ENCODE measurements at places on chromosomes 6 and 20. TPM values are rescaled to one million over a fixed set of nuclear protein-coding genes. Genes with fewer than 3 reads are reported as not detected.

GRCh38 chr20:61900011-61900944 is 165.4 kb downstream of the TAF4 start:
- no peak for DNase-seq
- no peak overlapping the region for H3K4me3 ChIP-seq
- H3K27me3 ChIP-seq, result no peaks in the 10 kb centered on the region
- no peaks in the 10 kb centered on the region for H3K36me3 ChIP-seq

DNA sequence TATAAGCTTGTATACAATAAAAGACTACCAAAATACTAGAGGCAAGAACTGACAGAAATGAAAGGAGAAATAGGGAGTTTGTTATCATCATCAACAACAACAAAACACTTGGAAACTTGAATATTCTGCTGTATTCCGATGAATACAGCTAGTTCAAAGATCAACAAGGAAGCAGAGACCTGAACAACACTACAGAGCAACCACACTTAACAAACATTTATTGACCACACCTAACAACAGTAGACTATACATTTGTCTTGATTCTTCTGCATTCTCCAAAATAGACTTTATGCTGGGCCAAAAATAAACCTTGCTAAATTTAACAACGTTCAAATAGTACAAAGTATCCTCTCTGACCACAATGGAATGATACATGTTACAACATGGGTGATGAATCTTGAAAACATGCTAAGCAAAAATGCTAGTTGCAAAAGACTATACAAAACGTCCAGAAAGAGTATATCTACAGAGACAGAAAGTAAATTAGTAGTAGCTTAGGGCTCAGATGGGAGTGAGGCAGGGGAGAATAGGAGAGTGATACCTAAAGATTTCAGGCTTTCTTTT is 39.1 kb upstream of the PAK5 start:
- H3K27me3 ChIP-seq, result no peaks in the 10 kb centered on the region
- H3K4me3 ChIP-seq, result no peak overlapping the region
- no peak for DNase-seq
- no peaks in the 10 kb centered on the region for H3K36me3 ChIP-seq
- no peak overlapping the region for H3K27ac ChIP-seq

- no peak overlapping the region for H3K4me3 ChIP-seq
- H3K27me3 ChIP-seq, result no peaks in the 10 kb centered on the region
- no peaks in the 10 kb centered on the region for H3K36me3 ChIP-seq
- DNase-seq, result no peak
Observed at GRCh38 chr6:20744911-20745557, 210.8 kb downstream of the CDKAL1 start.

DNA sequence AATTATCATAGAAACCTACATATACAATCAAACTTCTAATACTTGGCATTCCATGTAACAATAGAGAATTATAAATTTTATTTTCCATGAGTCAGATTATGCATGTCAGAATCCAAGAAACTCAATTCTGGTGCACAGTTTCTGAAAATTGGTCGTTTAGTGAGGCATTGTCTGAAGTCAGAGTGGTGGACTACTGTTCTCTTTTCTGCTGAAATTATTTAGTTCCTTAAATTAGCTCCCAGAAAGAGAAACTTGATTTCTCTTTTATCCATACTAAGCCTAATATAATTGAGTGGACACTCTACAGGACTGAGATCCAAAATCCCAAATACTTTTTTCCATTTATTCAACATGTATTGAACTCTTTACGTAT is 265.5 kb downstream of the ALDH8A1 start:
- H3K4me3 ChIP-seq, result no peak overlapping the region
- no peak overlapping the region for H3K27ac ChIP-seq
- H3K4me1 ChIP-seq, result no peaks in the 10 kb centered on the region
- H3K27me3 ChIP-seq, result peaks cover 3% of the 10 kb centered on the region

DNA sequence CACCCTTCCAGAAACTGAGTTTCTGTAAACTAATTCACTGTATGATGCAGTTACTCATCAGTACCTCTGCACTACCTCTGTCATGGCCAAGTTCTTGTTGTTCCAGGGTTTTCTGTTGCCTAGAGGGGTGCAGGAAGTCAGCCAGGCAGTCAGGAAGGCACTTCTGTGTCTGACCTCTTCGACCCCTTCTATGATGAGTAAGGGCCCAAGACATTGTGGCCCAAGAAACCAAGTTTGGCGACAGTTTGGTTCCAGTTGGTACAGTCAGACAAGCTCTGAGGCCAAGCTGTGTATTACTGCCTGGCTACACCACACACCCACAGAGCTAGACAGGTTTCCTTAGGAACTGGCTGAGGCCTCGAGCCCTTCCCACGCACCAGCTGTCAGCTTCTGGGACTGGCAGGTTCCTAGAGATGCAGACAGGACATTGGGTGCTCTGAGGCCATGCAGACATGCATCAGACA is 41.2 kb downstream of the TRAF3IP2 start:
- H3K4me3 ChIP-seq, result no peak overlapping the region
- H3K36me3 ChIP-seq, result peaks cover 53% of the 10 kb centered on the region
- H3K4me1 ChIP-seq, result peaks cover 11% of the 10 kb centered on the region

DNA sequence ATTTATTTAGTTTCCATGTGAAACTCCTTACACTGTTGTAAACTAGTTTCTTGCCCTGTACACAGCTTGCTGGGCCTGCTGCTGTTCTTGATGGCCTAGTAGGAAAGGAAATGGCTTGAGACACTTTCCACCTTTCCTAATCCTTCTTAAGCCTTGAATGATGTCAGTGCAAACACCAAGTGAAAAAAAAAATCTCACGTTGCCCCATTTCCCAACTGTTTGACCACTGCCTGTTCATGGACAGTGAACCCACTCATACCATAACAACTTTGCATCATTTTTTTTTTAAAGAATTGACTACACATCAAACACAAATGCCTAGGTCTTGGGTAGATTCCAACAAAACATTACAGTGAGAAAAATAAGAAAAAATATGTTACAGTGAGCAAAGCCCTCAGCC is 653.6 kb upstream of the FLRT3 start:
- DNase-seq, result no peak
- no peaks in the 10 kb centered on the region for H3K4me1 ChIP-seq
- H3K4me3 ChIP-seq, result no peak overlapping the region
- H3K36me3 ChIP-seq, result no peaks in the 10 kb centered on the region

GRCh38 chr6:25278261-25278913 is 787 bp upstream of the CARMIL1 start:
- no peak overlapping the region for H3K27ac ChIP-seq
- H3K4me3 ChIP-seq, result peak overlapping the region; percentile 95
- no peaks in the 10 kb centered on the region for H3K36me3 ChIP-seq
- H3K4me1 ChIP-seq, result peaks cover 6% of the 10 kb centered on the region
- DNase-seq, result no peak

GRCh38 chr20:45835825-45836224 is 2.2 kb downstream of the SNX21 start:
- no peak for DNase-seq
- H3K36me3 ChIP-seq, result peaks cover 4% of the 10 kb centered on the region
- H3K4me3 ChIP-seq, result no peak overlapping the region
- H3K27me3 ChIP-seq, result no peaks in the 10 kb centered on the region

- peak; percentile 41 for DNase-seq
- H3K27ac ChIP-seq, result no peak overlapping the region
- H3K4me1 ChIP-seq, result no peaks in the 10 kb centered on the region
- H3K4me3 ChIP-seq, result no peak overlapping the region
- no peaks in the 10 kb centered on the region for H3K27me3 ChIP-seq
Observed at GRCh38 chr6:3764516-3765335, 13.2 kb upstream of the PXDC1 start.

DNA sequence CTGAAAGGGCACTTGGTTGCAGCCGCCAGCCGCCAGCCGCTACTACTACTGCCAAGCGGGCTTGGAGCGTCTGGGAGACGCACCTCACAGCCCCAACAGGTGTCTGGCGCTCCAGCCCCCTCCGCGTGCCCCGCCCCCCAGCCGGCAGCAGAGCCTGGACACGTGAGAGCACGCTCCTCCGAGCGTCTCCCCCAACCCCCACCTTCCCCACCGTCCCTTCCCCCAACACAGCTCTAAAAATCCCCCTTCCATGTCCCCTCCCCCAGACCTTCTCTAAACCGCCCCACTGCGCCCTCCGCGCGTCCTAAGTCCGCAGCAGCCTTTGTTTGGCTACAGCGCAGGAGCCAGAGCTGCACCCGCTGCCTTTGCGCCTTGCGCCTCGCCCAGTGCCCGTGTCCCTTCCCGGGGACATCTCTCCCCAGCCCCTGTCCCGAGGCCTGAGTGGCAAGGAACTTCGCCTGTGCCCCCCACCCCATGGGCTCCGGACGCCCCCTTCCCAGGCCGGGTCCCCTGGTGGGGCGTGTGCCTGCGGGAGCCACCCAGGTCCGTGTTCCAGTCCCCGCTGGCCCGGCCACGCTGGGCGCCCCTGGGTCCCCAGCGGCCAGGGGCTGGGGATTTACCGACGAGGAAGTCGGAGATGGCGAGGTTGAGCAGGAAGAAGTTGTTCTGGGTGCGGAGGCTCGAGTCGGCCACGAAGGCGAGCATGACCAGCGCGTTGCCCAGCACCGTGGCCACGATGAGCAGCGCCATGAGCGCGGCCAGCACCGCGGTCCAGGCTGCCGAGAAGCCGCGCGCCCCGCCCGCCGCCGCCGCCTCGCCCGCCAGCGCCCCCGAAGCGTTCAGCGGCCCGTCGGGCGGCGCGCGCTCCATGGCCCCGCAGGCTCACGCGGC is 732 bp downstream of the HRH3 start:
- peaks cover 4% of the 10 kb centered on the region for H3K4me1 ChIP-seq
- H3K4me3 ChIP-seq, result no peak overlapping the region
- peaks cover 86% of the 10 kb centered on the region for H3K27me3 ChIP-seq
- H3K27ac ChIP-seq, result no peak overlapping the region
- H3K36me3 ChIP-seq, result no peaks in the 10 kb centered on the region
- peak; percentile 69 for DNase-seq

- peaks cover 5% of the 10 kb centered on the region for H3K36me3 ChIP-seq
- no peak for DNase-seq
- H3K4me1 ChIP-seq, result no peaks in the 10 kb centered on the region
Observed at GRCh38 chr6:82921258-82921657, 144.4 kb downstream of the UBE3D start.

DNA sequence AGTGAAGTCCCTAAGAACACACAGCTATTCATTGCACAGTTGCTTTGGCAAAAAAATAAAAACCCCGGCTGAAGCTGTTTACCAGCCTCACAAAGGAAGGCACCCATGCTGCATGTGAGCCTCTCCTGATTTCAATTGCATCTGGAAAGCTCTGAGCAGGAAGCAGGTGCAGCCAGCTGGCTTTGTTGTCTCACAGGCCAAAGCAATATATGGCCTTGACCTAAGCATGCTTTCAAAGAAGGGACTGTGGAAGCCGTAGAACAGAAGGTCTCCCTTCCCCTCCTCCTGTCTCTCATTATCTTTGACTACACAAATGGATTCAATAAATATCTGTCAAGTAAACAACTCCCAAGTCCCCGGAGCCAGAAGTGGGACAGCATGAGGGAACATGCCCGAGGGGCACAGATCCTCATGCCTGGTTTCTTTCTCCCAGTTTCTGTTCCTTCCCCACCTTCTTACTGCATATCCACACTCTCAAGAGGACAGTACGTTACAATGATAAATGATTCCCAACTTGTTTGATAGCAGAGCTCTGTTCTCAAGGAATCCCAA is 57.2 kb upstream of the PCSK2 start:
- no peak overlapping the region for H3K4me3 ChIP-seq
- no peaks in the 10 kb centered on the region for H3K27me3 ChIP-seq
- H3K36me3 ChIP-seq, result no peaks in the 10 kb centered on the region

- H3K36me3 ChIP-seq, result no peaks in the 10 kb centered on the region
- H3K4me1 ChIP-seq, result peaks cover 6% of the 10 kb centered on the region
- no peaks in the 10 kb centered on the region for H3K27me3 ChIP-seq
- no peak overlapping the region for H3K27ac ChIP-seq
Observed at GRCh38 chr20:32509639-32510066, 75.5 kb downstream of the NOL4L start.

HS3ST5 gene
- 0.40 TPM for total RNA-seq

HUS1B gene
- total RNA-seq, result 0.70 TPM

MATN4 gene
- 0.35 TPM for total RNA-seq

MYB gene
- 1.5 TPM for total RNA-seq

MAP3K4 gene
- 98.8 TPM for total RNA-seq

CENPW gene
- 42.2 TPM for total RNA-seq

STXBP5 gene
- 25.2 TPM for total RNA-seq

SLX4IP gene
- total RNA-seq, result 9.5 TPM

HEY2 gene
- total RNA-seq, result 4.3 TPM

All from endodermal cell (in vitro differentiated cells).